T-helper 17 cell (primary cell): ENCODE measurements at places on chromosomes 6 and 20.

- DNase-seq, result no peak
Measured at GRCh38 chr6:137581019-137581707, 87.0 kb upstream of the OLIG3 start.

DNA sequence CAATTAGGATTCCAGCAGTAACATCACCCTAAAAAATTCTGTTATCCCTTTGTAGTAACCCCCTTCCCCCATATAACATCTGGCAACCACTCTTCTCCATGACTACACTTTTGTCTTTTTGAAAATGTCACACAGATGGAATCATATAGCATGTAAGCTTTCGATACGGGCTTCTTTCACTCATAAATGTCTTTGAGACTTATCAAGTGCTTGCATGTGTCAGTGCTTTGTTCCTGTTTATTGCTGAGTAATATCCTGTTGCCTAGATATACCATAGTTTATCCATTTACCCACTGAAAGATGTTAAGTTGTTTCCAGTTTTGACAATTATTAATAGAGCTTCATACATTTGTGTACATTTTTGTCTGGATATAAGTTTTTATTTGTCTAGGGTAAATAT, 10.4 kb upstream of the SNPH start:
- DNase-seq, result no peak

- no peak for DNase-seq
Measured at GRCh38 chr20:22814471-22815205, 220.5 kb upstream of the SSTR4 start.

DNA sequence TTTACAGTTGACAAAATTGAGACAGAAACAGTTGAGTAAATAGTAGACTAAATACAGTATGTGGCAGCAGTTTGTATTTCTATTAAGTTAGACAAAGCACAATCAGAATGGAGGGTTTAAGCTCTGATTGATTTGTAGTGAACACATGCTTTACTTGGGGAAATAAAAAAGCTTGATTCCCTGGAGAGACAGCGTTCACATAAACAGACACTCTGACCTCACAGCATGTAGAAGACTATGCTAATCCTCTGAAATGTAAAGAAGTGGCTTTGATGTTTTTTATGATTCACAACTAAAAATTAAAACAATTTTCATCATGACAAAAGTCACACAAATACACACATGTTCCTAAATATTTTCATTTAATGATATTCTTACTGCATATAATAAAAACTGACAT, 126.9 kb upstream of the FAM83B start:
- DNase-seq, result no peak

DNA sequence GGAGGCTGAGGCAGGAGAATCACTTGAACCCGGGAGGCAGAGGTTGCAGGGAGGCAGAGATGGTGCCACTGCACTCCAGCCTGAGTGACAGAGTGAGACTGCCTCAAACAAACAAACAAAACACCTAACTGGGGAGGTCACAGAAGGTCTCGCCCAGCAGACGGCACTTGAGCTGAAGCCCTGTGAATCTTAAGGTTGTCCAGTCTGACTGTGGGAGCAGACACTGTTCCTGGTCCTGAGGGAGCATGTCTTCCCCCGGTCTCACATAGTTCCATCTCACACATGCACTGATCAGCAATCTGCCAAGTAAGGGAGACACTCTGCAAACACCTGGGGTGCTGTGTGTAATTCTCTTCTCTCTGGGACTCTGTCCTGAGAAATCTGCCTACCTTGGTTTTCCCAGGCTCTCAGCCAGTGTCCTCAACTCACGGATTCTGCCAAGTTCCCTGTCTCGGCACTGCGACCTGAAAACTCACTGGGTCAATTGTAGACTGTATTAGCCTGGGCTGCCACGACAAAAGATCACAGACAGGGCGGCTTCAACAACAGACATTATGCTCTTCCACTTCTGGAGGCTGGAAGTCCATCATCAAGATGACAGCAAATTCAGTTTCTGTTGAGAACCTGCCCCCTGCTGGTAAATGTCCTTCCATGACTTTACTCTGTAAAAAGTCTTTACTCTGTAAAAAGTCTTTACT, 94.3 kb downstream of the JPH2 start:
- no peak for DNase-seq

DNA sequence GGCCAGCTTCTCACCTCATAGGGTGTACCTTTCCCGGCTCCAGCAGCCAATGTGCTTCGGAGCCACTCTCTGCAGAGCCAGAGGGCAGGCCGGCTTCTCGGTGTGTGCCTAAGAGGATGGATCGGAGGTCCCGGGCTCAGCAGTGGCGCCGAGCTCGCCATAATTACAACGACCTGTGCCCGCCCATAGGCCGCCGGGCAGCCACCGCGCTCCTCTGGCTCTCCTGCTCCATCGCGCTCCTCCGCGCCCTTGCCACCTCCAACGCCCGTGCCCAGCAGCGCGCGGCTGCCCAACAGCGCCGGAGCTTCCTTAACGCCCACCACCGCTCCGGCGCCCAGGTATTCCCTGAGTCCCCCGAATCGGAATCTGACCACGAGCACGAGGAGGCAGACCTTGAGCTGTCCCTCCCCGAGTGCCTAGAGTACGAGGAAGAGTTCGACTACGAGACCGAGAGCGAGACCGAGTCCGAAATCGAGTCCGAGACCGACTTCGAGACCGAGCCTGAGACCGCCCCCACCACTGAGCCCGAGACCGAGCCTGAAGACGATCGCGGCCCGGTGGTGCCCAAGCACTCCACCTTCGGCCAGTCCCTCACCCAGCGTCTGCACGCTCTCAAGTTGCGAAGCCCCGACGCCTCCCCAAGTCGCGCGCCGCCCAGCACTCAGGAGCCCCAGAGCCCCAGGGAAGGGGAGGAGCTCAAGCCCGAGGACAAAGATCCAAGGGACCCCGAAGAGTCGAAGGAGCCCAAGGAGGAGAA, 10.5 kb downstream of the GNAS-AS1 start:
- no peak for DNase-seq

DNA sequence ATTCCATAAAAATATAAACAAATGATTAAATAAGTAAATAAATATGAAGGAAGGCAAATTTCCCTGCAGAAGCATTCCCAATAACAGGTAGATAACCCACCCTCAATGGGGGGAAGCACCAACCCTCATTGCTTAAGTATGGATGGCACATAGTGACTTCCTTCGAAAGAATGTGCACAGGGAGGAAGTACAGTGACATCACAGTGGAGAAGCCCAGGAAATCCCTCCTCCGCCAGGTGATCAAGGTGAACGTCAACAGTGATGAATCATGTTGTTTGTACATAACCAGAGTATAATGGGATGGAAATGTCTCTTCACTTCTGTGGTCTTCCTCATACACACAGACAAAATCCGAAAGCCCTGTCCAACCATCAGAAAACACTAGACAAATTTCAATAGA, 267.9 kb downstream of the THBS2 start:
- no peak for DNase-seq

DNA sequence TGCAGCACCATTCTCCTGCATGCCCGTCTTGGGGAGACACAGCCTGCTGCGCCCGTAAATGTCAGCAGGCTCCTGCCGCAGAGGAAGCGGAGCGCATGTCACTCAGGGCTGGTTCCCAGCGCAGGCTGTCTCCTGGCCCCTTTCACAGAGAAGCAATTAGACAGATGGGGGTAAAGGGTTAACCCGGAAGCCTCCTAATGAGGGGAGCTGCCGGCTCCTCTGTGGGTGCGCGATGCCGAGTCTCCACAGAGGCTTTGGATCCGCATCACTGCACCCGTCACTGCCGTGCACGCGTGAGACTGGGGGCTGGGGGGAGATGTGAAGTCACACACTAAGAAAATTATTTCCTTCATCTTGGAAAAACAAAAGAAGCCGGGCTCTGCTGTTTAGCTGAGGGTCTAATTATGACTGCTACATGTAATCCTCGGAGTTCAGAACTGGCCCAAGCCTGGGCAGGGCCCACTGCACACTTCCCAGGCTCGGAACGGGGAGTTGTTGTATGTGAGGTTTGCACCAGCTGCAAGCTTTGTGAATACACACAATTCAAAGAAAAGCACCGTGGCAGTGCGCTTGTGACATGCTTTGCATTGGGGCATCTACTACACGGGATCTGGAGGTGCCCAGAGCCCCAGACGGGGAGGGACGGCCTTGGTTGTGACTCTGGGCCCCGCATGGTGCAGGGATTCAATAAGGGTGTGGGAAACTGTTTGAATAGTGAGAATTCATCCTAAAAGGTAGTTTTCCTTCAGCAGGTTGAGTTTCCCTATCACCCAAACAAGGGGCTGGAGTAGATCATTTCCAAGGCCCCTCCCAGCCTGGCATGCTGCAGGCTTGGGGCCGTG, 331.6 kb downstream of the TAF4 start:
- DNase-seq, result no peak

- DNase-seq, result no peak
Measured at GRCh38 chr6:111490067-111490466, 7.0 kb upstream of the REV3L start.

DNA sequence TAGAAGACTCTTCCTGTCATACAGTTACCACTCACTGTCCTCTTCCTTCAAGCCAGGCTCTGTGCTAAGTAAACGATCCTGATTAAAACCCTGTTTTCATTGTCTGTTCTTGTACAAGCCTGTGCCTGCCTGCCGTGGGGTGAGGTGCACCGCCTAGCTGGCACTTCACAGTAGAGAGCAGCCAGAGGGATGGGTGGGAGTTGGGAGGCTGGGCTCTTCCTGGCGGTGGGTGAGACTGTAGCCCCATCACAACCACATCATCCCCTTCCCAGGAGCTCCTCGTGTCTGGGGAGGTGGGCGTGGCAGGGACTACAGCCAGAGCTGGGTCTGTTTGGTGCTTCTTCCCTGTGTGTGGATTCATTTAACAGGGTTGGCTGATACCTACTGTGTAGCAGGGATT, 382.0 kb downstream of the TAF4 start:
- no peak for DNase-seq

GRCh38 chr6:136525586-136526195, 24.5 kb downstream of the MAP7 start:
- DNase-seq, result no peak

DNA sequence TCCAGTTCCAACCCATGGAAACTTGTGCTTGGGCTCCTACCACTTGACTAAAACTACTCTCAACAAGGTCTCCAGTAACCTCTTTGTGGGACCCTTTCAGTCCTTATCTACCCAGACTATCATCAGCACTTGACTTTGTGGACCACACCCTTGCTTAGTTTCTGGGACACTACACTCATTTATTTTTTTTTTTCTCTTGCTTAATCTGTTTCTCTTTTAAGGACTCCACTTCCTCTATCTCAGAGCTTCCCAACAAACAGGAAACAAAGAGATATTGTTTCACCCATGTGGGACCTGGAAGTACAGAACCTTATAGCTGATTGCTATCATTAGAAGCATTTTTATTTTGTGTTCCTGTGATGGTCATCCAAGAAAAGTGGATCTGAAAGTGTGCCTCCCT, 28.8 kb upstream of the ME1 start:
- DNase-seq, result no peak

DNA sequence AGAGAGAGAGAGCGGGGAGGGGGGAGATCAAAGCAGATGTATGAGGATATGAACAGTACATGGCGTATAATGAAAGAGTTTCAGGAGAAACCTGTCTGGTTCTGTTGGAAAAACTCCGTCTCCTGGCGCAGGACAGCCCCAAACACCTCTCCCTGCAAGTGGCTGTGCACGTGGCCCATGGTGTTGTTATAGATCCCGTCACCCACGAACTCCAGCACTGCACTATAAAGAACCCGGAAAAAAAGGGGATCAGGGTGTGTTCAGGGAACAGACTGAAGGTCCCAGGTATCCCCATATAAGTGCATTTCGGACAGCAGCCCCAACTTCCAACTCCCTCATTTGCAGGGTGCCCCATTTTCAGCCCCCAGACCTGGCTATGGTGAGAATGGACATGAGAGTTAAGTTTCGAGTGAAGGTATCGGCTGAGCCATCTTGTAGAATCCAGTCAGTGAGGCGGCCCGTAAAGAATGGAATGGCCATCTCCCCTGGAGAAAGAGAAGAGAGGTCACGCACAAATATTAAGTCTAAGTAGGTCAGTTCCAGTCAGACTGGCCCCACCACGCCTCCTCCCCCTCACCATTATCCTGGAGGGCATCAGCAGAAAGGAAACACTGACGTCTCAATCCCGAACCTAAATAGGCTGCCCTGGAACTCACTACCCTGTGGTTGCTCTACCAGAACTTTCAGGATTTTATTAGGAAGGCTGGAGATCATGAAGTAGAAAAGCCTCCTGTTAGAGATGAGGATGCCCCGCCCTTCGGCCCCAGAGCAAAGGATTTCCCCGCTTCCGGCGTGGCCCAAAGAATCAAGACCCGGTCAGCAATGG, 1.3 kb downstream of the TAP1 start:
- DNase-seq, result no peak

GRCh38 chr6:46000905-46001304, 14.8 kb downstream of the CLIC5 start:
- no peak for DNase-seq
